Epithelial cell of alveolus of lung (primary cell): ENCODE measurements at places on chromosomes 3 and 15. TPM values are rescaled to one million over a fixed set of nuclear protein-coding genes. Genes with fewer than 3 reads are reported as not detected.

Gene DLEC1
- total RNA-seq: 0.13 TPM in 1 of 2 replicates, not detected in the other

Gene SLC28A2
- total RNA-seq: not detected in 2 replicates

Gene KLF15
- 2.1 and 9.5 TPM in 2 replicates for total RNA-seq

Gene PRTG
- total RNA-seq: 1.6 and 4.7 TPM in 2 replicates

Gene NR2E3
- not detected in 2 replicates for total RNA-seq

Gene CYP8B1
- not detected in 2 replicates for total RNA-seq

Gene ATP13A5
- total RNA-seq: not detected in 2 replicates

Gene ATP2B2
- total RNA-seq: not detected in 2 replicates
